OCI-LY7 (cell line): ENCODE measurements at places on chromosomes 6 and 20. TPM values are rescaled to one million over a fixed set of nuclear protein-coding genes. Genes with fewer than 3 reads are reported as not detected.

DNA sequence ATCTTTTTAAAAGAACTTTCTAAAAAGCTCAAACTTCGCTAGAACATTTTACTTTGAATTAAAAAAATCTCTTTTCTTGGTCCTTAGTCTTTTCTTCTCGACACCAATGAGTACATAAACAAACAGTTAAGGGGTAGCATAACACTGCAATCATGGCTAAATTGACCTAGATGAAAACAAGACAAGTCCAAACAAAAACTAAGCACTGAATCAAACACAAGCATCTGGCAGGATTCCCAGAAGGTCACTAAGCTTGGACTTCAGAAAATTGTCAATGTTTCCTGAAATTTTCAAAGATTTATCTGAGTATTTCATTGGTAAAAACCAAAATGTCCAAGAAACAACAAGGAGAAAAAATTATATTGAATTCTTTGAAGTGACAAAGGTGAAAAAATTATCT lies 5.0 kb downstream of the COL21A1 start:
- no peak for DNase-seq

GRCh38 chr6:87382861-87383260 lies 24.9 kb upstream of the CFAP206 start:
- no peak for DNase-seq

SLC35F1 gene
- total RNA-seq, result not detected in 2 replicates

SAMD10 gene
- 11.9 and 13.3 TPM in 2 replicates for total RNA-seq

THBD gene
- not detected in 2 replicates for total RNA-seq

GPR63 gene
- total RNA-seq, result 1.5 and 1.6 TPM in 2 replicates

STK38 gene
- total RNA-seq, result 42.5 and 46.5 TPM in 2 replicates

SLC12A5 gene
- 10.3 and 11.0 TPM in 2 replicates for total RNA-seq

MCHR2 gene
- not detected in 2 replicates for total RNA-seq

IRAK1BP1 gene
- total RNA-seq, result 8.1 and 9.4 TPM in 2 replicates

TRIM10 gene
- total RNA-seq, result not detected in 2 replicates

DNA sequence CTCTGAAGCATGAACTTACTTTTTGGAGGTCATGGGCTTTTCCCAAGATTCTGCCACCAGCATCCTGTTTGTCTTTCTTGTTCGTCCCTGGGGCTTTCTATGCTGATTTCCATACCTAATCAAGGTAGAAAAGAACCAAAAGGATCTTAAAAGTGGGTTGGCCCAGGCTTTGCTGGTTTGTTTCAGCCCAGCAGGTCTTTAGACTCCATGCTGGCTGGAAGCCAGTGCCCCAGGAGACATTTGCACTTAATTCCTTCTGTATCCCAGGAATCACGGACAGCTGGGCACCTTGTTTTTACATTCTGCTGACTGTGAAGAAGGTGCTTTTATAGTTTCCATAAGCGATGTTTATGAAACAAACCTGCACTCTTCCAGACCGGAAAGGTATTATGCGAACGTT lies 195.9 kb downstream of the CDH4 start:
- no peak for DNase-seq

DNA sequence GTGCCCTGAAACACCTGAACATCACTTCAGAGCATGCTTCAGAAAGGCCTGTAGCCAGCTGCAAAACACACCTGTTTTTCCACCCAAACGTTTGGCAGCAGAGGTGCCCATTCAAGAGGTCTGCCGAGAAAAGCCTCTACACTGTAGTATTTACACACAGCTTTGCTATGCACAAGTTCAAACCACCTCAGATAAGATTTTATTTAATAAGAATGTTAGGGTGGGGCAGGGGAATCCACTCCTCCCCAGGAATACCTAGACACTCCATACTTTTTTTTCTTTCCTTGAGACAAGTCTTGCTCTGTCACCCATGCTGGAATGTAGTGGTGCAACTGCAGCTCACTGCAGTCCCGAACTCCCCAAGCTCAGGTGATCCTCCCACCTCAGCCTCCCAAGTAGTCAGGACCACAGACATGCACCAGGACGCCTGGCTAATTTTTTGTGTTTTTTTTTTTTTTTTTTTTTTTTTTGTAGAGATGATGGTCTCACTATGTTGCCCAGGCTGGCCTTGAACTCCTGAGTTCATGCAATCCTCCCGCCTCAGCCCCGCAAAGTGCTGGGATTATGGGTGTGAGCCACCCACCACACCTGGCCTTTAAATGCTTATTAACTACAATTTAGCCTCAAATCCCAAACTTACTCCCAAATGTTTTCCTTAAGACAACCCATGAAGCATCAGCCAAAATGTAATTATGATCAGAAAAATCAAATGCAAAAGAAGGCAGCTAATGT lies 9.7 kb downstream of the MRPL14 start:
- DNase-seq, result no peak

GRCh38 chr6:46720401-46720800 lies 14.8 kb downstream of the PLA2G7 start:
- no peak for DNase-seq

GRCh38 chr6:101163611-101164010 lies 229.9 kb upstream of the GRIK2 start:
- DNase-seq, result no peak

DNA sequence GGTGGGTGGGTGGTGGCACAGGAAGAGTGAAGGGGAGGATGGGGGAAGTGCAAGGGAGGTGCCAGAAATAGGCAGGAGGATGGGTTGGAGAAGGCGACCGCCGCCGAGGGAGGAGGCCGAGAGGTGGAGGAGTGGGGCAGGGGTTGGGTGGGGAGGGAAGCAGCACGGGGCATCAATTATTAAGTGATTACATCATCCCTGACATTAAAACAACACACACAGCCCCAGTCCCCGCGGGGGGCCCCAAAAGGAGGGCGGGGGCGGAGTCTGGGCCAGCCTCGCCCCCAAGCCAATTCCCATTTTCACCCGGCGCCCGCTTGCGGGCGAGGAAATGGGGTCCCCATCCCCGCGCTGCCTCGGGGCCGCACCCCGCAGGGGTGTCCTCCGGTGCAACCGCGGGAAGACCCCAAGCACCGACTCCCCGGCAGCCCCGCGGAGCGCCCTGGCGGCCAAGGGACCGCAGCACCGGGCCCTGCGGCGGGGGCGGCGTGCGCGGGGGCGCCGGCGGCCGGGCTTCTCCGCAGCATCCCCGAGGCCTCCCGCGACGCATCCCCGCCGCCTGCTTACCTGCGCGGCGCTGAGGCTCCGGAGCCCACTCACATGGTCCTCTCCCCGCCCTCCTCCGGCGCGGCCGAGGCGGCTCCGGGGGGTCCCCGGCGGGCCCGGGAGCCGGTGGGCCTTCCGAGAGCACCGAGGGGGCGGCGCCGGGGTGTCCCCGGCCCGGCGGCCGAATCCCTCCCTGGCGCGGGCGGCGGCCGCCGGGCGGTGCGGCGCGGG lies 663 bp downstream of the FYN start:
- DNase-seq, result peak; percentile 52

DNA sequence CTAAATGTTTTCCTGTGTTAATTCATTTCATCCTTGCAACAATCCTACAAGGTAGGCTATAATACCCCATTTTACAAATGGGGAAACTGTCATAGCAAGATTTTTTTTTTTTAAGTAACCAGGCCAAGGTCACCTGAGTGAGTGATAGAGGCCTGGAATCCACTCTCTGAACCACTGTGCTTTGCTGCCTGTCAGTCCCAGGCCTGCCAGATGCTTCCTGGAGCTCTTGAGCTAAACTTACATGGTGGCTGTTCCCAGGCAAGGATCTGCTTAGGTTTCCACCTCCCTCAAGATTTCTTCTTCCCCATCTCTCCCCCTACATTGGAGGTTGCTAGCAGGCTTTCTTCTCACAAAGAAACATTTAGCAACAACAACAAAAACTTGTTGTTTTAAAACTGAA lies 32.7 kb upstream of the RNF8 start:
- no peak for DNase-seq

HLA-DOA gene
- total RNA-seq, result 55.0 and 65.4 TPM in 2 replicates

DNA sequence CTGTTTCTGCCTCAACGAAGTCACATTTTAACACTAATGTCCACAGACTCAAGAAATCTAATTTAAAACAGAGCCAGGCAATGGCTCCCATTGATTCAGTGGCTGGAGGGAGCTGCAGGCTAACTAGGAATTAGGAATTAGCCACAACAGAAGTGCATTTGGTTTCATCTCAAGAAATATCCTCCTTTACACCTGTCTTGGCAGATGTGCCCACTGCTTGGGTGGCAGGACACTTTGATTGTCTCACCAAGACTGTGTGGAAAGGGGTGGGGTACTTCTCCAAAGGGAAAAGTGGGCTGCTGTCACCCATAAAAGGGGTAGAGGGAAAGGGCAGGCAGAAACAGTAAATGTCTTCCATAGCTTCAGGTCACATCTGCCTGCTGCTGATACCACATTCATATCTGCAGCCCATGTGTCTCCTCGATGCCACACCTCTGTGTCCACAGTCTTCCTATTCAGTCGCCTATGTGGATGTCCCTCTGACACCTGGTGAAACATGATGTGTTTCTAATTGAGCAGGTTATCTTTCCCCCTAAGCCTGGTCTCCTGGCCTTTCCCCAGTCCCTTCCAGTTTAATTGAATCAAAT lies 10.9 kb upstream of the OSER1 start:
- DNase-seq, result no peak

DNA sequence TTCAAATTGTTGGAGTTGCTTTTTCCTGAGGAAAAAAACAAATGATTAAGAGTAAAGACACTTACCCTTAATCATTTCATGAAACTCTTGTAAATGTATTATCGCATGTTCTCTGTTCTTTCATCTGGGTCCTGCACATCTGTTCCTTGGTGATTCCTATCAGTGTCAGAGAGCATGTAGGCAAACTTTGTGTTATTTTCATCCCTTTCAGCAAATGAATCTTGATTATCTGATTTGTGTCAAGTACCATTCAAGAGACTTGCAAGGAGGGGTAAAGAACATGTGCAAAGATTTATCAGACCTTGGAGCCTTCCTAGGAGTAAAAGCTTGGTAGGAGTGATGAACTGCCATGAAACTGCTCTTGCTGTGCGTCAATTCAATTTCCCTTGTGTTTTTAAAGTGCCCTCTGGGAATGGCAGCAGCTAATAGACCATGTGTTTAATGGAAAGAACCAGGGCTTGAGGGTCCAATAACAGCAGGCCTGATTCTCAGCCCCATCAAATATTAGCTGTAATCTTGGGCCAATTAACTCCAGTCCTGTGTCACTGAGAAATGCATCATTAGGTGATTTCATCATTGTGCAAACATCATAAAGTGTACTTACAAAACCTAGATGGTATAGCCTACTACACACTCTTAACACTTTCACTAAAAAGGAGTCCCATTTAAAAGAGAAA lies 118.9 kb upstream of the CEP85L start:
- DNase-seq, result no peak

- no peak for DNase-seq
Observed at GRCh38 chr6:169489563-169490245, 212.1 kb downstream of the WDR27 start.

DNA sequence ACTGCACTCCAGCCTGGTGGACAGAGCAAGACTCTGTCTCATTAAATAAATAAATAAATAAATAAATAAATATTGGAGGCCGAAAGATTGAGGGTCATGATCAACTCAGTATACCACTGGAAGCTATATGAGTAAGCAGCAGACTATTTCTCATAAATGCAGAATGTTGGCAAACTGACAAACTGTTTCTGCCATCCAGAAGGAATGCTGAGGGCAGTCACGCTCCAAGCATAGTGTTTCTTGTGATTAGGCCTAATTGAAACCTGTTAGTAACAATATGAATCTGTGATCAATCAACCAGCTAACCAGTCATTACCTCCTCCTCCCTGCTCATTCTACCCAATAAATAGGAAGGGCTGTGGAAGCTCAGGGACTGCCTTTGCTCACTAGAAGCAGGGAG lies 15.2 kb upstream of the KCNK15 start:
- DNase-seq, result no peak

GRCh38 chr20:45432294-45432693 lies 16.4 kb downstream of the PIGT start:
- peak; percentile 95 for DNase-seq

ILRUN gene
- total RNA-seq, result 77.6 and 82.7 TPM in 2 replicates

REM1 gene
- not detected in 2 replicates for total RNA-seq

GRCh38 chr20:4962241-4962855 lies 39.0 kb downstream of the SLC23A2 start:
- DNase-seq, result peak; percentile 24
